ENCODE measurements at places on chromosomes 1 and 21.

- DNase-seq = no peak
Measured at GRCh38 chr1:178052650-178053461, 41.0 kb upstream of the RASAL2 start.

DNA sequence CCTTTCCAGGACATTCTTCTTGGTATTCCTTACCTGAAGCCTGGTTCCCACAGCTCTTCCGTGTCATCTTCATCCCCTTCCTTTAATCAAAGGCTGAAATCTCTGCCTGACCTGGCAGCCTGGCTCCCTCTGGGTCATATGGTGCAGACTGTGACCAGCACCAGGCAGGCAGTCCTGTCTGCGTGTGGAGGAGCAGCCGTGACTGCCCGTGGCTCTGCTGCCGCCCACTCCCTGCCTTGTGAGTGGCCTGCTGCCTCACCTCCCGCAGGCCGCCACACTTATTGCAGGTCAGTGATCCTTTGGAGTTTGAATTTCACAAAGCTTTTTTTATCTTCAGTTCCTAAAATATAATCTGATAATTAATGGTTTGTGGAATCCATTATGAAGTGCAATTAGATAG, 36.2 kb upstream of the EPHA8 start:
- no peak for DNase-seq

DNA sequence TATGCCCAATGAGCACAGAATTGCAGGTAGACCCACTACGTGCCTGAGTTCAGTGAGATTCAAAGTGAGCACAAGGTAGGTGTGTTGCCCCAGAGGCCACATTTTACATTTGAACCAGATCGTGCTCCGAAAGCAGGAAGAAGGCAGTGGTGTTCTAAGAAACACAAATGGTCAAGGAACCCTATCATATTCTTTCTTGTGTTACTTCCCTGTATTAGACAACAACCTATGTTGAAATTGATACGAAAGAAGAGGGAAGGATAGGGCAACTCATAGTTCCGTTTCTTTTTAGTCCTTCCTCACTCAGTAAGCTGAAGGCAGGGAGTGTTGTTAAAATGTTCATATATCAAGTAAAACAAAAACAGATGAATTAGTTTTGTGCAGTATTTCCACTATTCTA, 33.9 kb downstream of the OLFML2B start:
- DNase-seq = no peak

DNA sequence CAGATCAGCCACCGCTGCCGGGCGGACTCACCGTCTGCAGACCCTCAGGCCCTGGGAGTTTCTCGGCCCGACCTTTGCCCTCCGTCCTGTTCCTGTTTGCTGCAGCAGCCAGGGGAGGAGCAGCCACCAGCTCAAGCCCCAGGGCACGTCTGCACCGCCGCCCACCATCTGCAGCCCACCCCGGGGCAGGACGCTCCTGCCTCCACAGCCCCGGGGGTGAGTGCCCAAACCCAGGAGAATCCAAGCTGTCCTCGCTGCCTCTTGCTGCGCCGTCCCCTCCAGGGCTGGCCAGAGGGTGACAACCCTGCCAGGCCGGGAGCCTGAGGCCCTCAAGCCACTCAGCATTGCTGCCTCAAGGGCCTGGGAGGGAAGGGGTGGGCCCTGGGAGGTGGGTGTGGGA, 1.2 kb upstream of the SLC25A34 start:
- no peak for DNase-seq

DNA sequence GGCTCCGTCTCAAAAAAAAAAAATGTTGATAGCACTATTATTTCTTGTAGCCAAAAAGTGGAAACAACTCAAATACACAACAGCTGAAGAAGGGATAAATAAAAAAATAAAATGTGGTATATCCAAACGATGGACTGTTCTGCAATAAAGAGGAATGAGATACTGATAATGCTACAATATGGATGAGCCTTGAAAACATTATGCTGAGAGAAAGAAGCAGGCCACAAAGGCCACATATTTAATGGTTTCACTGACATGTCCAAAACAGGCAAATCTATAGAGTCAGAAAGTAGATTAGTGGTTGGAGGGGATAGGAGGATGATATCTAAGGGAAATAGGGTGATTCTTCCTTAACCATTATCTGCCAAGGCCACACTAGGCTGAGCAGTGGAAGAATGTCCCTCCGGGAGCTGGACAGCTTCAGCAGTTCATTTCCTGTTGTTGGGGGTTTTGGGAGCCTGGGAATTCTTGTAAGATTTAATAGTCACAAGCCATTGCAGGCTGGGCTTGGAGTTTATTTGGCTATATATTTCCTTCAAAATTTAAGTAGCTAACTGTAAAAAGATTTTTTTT, 53.5 kb downstream of the ST3GAL3 start:
- DNase-seq = no peak

- DNase-seq = no peak
Measured at GRCh38 chr1:56133522-56134472, 445.6 kb downstream of the PLPP3 start.

DNA sequence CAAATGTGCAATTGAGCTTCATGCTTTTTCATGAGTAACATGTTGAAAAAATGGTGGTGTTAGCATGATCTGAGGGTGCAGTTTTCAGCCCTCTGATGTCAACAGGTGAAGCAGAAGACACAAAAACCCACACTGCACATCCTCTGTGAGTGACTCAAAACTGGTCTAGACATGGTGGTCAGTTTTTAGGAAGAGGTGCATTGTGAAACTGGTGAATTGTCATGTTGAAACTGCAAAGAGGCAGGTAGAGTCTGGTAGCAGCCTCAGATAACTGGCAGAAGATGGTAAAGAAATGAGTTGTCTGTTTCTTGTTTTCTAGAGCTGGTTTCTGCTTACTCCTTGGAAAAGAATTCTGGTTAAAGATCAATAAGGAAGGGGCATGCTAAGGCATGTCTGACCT, 97.3 kb upstream of the HMCN1 start:
- DNase-seq = no peak

GRCh38 chr1:15063346-15063745, 90.2 kb upstream of the TMEM51 start:
- no peak for DNase-seq

DNA sequence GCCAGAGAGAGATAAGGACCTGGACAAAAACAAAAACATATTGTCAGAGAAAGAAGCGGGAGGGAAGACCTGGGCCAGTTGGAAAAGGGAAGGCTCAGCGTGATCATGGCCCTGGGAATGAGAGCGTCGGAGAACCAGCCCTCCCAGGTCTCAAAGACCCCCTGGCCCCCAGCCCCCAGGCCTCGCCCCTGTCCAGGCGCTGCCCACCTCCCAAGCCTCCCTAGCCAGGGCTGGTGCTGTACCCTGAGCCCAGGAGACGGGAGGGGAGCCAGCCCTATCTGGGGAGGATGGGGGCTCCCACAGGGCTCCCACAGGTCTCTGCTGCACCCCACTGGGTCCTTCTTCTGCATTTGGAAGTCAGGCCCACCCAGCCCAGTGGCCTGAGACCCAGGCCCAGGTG, 15.1 kb downstream of the CHD5 start:
- no peak for DNase-seq

DNA sequence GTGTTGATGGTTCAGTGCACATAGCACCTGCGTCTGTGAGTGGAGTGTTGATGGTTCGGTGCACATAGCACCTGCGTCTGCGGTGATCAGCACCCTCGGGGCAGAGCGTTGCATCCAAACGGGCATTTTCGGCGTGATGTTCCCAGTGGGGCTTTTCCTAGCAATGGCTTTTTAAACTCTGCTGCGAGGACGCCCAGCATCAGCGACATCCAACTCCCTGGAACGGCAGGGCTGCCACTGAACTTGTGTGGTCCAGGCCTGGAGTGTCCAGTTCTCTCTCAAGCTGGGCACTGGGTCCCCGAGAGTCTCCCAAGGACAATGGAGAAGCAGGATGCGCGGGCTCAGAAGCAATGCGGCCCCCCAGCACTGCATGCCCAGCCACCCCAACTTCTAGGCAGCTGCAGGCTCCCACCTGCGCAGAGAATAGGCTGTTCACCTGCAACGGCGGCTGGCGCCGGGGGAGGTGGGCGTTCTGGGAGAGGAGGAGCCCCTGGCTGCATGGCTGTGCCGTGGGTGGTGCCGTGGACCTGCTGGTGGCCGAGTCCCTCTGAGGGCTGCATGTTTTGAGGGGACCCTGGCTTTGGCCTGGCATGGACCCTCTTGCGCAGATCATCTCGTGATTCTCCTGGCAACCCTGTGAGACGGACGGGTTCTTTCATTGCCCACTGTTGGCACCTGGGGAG, 10.1 kb upstream of the C1orf174 start:
- DNase-seq = no peak

- no peak for DNase-seq
Measured at GRCh38 chr1:28812669-28813468, 899 bp downstream of the OPRD1 start.

DNA sequence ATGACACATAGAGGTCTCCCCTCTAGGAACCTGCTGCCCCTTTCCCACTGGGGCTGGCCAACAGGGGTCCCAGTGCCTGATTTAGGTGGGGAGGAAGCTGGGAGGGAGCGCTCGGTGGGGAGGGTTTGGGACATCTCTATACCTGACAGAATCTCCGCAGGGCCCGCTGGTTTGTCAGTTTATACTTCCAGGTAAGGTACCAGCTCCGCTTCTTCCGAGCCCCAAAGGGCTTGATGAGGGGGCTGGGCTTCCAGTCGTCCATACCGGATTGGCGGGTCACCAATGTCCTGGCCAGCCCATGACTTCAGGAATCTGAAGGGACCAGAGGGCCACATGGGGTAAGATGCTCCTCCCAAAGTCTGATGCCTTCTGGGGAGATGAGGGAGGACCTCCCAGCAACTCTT, 672 bp downstream of the POMGNT1 start:
- no peak for DNase-seq

Data from A549 (cell line).